ENCODE measurements at places on chromosomes 12 and 14.
A peak's percentile ranks its signal among the peaks of the same experiment; 100 is the strongest.

DNA sequence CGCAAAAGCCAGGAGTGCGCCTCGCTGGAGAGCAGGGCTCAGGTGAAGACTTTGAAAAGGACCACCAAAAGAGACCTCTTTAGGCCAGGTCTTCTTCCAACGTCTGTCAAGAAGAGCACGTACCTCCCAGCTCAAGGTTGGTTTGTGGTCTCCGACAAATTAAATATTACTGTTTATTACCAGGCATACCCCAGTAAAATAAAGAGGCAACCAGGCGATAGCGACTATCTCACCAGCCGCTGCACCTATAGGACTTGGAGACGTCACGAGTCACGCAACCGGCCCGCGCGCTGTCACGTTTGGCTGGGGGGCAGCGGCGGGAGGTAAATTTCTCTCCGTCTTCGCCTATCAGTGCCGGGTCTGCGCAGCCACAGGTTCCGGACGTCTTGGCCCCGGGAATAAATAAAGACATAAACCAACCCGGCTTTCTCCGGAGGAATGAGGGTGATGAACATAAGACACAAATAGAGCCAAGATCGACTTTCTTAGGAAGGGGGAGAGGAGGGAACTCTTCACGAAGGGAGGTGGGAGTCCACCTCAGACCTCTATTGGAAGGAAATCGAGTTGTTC, 2.0 kb upstream of the TBX5 start:
- DNase-seq, result no peak

DNA sequence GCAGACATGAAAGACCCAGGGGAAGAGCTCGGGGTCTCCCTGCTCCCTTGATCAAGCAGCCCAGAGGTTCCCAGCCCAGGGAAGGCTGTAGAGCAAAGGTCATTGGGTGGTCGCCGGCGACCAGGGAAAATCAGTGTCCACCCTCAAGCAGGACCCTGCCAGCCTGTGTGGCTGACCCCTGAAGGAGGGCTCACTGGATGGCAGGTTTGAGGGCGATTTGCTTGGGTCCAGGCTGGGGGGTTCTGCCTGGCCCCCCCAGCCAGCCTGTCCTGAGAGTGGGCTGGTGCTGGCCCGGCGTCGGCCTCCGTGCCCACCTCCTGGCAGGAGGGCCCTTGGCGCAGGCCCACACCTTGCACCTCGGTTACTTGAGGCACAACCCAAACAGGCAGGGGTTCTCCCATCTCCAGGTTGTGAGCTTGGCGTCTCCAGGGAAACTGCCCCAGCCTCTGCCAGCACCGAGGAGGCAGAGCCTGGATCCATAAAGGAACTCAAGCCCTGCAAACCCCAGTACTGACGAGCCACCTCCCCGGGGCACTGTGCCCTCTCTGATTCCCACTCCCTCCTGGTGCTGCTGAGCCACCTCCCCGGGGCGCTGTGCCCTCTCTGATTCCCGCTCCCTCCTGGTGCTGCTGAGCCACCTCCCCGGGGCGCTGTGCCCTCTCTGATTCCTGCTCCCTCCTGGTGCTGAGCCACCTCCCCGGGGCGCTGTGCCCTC, 329.0 kb upstream of the SFSWAP start:
- no peak for DNase-seq

GRCh38 chr14:91609161-91609560, 99.1 kb upstream of the PPP4R3A start:
- DNase-seq, result no peak

DNA sequence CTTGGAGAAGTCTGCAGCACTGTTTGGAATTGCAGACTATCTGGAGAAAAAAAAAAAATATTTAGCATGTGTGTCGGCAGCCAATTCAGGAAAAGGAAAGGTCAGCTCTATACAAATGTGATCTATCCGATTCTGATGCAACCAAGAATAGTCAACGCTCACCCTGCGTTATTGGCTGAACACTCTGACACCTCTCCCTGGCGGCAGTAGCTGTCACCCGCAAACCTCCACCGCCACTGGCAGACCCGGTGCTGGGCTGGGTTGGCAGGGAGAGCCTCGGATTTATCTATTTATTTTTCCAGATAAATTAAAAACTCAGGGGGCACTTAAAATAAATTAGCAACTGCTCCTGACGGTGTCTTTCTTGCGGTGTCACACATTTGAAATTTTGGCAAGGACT, 409.7 kb downstream of the VRK1 start:
- no peak for DNase-seq

DNA sequence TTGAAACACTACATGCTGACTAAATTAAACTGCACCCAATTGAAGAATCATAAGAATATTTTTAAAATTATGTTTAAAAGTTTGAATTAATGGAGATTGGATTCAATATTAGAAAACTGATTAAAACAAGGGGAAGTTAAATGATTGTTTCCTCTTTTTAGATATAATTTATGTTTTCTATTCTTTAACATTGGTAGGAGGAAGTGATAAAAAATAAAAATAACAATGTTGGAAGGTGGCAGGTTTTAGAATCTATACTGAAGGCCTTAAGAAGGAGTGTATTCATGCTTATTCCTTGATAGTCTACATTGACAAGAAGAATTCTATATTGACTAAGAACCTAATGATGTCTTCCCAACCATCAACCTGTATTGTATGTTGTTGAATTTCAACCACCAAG, 168.1 kb downstream of the PDZRN4 start:
- DNase-seq, result no peak

DNA sequence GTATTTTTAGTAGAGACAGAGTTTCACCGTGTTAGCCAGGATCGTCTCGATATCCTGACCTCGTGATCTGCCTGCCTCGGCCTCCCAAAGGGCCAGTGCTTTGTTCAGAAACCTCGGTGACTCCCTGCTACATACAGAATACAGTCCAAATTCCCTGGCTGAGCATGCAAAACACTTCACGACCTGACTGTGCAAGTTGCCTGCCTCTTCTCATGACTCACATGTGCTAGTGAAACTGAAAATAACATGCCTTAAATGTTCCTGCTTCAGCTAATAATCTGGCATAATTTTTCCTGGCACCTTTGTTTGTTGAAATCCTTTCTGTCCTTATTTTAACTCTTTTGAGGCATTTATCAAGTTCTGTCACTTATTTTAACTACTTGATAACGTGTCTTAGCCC, 8.2 kb downstream of the DMAC2L start:
- no peak for DNase-seq

DNA sequence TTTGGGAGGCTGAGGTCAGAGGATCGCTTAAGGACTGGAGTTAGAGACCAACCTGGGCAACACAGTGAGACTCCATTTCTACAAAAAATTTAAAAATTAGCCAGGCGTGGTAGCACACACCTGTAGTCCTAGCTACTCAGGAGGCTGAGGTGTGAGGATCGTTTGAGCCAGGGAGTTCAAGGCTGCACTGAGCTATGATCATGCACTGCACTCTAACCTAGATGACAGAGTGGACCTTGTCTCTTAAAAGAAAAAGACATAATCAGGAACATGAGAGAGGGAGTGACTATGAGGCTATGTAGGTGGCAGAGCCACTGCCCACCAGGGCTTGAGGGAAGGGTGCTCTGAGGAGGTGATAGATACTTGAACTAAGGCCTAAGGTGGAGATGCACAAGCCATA, 49.2 kb upstream of the PLXNC1 start:
- DNase-seq, result no peak

- no peak for DNase-seq
These were observed 228.1 kb upstream of the AMIGO2 start for GRCh38 chr12:47307680-47308399.

DNA sequence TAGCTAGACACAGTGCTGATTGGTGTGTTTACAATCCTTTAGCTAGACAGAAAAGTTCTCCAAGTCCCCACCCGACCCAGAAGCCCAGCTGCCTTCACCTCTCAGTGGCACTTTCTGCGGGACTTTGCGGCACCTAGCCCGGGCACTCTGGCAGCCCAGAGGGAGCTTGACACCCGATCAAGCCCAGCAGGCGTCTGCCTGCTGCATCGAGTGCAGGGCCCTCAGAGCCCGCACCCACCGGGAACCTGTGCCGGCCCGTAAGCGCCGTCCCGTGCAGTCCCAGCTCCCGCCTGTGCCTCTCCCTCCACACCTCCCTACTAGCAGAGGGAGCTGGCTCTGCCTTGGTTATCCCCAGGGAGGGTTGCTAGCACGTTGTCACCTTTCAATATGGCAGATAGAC, 631.0 kb upstream of the STXBP6 start:
- DNase-seq, result no peak

- no peak for DNase-seq
These were observed 5.4 kb upstream of the CCDC177 start for GRCh38 chr14:69580009-69580577.

GRCh38 chr14:94383777-94384176, 4.6 kb downstream of the SERPINA1 start:
- peak; percentile 32 for DNase-seq

- DNase-seq, result no peak
These were observed 9.3 kb downstream of the KRAS start for GRCh38 chr12:25241167-25242020.

GRCh38 chr14:49206828-49207227, 379.4 kb downstream of the RPS29 start:
- no peak for DNase-seq

DNA sequence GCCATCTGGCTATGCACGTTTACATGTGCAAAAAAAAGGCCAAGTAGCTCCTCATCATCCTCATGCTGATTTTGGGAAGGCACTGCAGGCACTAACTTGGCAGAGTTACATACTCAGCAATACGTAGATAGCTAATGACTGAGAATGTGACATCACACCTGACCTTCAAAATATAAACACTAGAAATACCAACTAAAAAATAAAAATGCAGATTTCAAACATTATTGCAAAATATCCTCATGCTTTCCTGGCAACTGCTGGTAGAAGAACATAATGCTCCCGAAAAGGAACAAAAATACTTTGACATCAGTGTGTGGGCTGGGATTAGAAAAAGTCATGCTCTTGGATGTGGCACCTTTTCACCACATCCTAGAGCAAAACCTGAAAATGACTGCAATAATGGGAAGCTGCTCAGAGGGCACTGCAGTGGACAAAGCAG, 153.2 kb upstream of the ABCD2 start:
- DNase-seq, result no peak

DNA sequence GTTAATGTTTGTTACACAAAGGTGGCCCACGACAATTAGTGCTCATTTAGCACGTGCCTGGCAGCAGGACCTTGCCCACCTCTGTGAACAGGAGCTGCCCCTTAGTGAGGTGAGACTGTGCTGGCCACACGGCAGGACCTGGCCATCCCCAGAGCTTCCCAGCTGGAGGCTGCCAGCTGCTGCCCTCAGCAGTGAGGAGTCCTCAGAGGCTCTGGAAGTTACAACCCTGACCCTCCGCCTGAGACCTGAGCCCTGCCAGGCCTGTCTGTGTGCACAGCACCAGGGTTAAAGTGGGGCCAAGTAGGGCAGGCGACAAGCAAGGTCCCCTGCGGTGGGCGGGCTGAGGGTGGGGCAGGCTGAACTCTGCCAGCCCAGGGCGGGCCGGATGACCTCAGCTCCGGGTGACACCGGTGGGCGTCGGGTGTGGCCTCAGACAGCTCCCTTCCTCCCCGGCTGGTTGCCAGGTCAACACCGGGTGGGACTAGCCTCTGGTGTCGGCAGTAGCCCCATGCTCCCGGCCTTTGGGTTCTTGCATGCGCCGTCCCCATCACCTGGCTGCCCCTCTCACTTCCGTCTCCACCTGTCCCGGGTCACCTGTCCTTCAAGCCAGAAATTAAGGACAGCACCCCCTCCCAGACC, 9.2 kb upstream of the LBHD2 start:
- DNase-seq, result no peak

DNA sequence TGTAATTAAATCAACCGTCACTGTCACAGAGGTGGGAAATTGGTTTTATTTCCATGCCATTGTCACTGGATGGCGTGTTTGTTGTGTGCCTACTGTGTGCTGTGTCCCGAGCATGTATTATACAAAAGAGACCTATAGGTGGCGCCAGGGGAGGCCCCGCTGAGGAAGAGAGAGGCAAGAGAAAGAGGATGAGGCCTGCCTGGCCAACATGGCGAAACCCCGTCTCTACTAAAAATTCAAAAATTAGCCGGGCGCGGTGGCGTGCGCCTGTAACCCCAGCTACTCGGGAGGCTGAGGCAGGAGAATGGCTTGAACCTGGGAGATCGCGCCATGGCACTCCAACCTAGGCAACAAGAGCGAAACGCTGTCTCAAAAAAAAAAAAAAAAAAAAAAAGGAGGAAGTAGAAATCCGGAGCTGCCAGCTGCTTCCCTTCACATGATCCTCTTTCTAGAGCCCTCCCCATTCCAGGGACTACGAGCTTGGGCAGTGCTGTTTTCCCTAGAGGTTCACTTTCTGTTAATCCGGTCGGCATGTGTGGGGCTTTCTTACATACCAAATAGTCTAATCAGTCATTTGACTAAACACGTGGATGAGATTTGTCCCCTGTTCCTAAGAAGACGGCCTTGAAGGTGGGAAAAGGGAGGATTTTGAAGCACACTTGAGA, 6.4 kb upstream of the CCDC175 start:
- DNase-seq, result no peak

DNA sequence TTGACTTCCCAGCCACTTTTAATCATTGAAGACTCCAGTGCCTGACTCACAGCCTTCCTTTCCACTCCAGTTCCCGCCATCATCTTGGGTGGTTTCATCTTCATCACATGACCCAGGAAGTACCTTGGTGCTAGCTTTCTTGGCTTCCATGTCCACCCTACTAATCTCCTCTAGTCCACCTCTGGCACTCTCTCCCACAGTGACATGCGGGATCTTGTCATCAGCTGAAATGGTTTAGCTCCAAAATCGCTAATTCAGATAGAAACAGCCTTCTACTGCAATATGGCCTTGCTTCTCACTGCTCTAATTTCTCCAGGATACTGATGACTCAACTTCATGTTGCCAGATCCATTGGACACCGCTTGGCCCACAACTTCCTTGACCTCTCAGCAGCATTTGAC, 24.5 kb downstream of the WDR20 start:
- no peak for DNase-seq

GRCh38 chr12:54413284-54414190, 5.5 kb downstream of the ITGA5 start:
- no peak for DNase-seq

GRCh38 chr12:98260276-98260675, 255.1 kb upstream of the TMPO start:
- no peak for DNase-seq

DNA sequence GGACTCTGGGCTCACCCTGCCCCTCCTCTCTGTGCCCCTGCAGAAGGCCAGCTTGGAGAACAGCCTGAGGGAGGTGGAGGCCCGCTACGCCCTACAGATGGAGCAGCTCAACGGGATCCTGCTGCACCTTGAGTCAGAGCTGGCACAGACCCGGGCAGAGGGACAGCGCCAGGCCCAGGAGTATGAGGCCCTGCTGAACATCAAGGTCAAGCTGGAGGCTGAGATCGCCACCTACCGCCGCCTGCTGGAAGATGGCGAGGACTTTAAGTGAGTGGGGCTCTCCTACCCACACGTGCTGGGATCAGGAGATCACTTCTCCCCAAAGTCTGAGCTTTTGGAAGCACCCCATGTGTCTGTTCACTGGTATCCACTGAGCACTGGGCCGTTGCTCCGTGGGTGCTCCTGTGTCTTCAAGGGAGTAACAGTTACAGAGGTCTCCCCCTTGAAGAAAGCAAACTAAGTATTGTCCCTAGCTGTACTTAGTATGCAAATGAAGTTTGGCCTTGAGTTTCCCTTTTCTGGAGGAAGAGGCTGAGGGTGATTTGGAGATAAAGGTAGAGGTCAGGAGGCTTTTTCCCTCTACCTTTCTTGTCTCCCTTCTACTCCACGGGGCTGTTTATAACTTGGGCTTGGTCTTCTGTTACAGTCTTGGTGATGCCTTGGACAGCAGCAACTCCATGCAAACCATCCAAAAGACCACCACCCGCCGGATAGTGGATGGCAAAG, 3.3 kb downstream of the KRT18 start:
- DNase-seq, result no peak

- DNase-seq, result no peak
These were observed 2.4 kb upstream of the CFAP54 start for GRCh38 chr12:96486751-96487613.

GRCh38 chr14:95253039-95253630, 66.6 kb downstream of the CLMN start:
- no peak for DNase-seq
